ENCODE measurements at places on chromosomes 3 and 15.

DNA sequence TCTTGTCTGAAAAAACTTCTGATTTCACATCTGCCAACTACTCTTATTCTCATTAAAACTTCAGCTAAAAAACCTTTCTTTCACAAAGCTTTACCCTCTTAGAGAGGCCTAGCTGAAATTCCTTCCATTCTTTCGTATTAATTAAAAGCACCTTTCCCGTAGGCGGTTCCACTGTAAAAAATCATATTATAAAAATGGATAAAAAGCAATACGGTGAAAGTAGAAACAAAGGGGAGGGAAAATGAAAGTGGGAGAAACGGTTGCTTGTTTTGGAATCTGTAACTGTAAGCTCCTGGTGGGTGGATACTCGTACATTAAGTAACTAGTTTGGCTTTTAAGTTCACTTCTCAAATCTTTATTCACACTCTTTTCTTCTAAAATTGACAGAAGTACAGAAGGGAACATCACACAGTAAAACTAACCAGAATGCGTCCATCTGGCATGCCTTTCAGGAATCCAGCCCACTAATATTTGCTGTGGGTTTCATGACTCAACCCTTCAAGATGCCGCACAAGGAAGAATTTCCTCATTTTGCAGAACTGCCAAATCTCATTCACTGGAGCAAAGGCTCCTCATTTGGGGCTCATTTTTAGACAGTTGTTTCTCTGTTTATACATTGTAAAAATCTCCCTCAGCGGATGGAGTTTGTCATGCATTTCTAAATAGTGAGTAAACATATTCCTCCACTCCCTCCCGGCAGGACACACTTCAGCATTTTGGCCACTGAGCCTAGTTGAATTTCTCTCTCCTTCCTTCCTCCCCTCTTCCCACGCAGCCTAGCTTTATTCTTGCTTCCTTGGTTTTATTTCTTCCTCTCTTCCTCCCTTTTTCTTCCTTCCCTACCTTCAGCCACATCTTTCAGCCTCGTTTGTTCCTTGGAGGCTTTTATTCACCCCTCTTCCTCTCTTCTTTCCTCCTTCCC, 419.5 kb upstream of the NAALADL2 start:
- peak; percentile 97 for DNase-seq

DNA sequence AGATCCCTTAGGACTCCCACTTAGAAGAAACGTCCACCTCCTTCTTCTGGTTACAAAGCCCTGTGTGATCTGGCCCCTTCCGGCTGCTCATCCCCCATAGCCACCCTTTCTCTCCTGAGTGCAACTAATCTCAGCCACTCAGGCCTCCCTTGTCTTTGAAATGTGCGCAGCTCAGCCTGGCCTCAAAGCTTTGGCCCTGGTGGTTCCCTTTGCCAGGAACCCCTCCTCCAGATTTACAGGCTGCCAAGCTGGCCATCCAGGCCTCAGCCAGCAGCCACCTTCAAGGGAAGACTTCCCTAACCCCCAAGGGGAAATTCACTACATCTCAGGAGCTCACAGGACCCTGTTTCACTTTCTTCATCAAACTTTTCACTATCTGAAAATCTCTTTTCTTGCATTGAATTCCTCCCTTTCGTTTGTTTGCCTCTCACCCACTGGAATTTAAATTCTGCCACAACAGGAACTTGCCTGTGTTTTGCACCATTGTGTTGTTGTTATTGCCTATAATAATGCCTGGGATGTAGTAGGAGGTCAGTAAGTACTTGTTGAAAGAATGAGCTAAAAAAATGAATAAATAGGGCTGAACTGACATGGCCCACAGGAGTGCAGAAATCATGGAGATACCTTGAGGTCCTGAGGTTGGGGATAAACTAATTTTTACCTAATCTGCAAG, 109.5 kb upstream of the PFN2 start:
- no peak for DNase-seq

DNA sequence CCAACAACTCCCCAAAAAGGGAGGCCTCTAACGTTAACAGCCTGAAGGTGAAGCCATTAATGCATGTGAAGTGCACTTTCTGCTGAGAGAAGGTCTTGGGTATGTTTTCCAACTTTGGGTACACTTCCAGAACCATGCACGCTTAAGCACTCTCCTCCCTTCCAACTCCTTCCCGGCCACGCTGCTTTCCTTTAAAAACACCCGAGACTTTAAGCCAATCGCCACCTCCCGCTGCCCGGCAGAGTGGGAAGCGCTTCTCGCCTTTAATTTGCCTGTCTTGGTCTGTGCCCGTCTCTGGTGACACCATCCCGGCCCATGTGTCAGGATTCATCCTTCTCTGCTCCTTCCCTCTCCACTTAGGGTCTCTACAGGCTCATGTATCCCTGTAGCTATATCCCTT, 35.3 kb downstream of the ITGB5 start:
- DNase-seq, result no peak

DNA sequence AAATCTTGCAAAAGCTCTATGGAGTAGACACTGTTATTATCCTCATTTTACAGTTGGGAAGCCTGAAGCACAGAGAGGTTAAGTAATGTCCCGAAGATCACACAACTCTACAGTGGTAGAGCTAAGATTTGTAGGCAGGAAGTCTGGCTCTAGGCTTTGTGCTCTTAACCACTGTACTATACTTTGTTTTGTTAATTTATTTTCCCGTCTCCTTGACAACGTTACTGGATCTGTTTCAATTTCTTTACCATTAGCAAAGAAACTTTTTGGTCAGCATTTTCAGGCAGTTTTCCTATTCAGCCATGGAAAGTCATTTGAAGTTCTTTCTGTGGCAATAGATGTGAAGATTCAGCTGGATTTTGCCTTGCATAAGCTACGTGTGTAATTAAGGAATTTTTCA, 51.7 kb downstream of the OTOL1 start:
- peak; percentile 12 for DNase-seq

DNA sequence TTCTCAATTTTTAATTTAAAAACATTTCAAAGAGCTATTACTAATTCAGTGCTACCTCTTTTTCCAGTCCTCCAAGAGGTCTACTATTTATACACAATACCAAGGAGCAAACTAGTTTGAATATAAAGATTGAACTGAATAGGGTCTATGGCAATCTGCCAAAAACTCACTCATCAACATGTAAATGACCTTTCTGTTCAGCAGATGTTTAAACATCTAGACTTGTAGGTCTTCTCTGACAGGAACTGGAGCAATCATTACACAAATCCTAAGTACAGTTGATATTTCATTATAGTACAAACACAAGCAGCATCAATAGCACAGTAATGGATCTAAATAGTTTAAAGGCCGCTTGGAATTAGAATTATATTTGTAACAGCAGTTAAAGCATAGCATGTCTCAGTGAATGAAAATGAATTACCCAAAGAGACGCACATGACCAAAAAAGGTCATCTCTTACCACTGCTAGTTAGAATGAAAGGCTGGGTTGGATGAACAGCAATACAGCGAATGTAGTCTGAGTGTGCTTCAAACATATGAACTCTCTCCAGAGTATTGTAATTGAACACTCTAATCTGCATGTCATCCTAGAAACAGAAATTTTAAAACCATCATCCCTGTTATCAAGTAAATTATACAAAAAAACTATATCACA, 10.7 kb downstream of the COPB2 start:
- peak; percentile 9 for DNase-seq

DNA sequence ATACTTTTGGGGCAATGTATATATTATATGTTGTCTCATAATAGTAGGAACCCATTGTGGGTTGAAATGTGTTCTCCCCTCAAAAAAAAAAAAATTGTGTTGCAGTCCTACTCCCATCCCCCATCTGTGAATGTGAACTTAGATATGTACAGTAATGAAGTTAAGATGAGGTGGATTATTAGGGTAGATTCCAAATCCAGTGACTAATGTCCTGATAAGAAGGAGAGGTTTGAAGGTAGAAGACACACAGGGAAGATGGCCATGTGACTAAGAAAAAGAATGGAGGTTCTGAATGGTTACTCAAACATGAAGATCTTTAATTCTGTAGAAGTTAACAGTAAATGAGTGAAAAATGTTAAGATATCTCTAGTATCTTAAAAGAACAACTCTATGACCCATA, 3.0 kb upstream of the ATOSA start:
- no peak for DNase-seq

DNA sequence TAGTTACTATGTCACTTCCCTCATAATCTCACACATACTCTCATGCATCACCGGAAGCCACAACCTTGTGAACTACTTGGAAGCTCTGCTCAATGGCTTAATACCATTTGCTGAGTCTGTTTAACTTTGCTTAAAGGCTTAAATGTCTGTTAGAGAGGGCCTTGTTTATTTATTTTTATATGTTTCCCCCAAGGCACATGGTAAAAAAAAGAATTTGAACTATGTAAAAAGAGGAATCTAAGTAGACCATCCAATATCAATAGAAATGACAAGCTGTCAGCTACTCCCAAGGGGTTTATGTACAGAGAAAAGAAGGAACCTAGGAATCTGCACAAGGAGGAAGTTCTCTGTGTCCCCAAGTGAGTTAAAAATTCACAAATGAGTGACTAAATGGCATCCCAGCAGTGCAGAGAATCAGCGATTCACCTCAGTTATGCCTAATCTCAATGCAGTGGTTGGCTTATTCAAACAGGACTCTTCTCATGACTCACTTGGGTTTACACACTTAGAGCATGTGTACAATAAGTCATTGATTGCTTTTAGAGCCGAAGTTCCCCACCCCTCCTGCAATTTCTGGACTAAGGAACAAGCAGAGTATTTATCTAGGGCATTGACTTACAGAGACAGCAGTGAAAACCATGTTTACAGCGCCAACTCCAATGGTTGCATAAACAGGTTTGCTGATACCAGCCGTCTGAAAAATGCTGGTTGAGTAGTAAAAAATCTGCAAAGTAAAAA, 24.4 kb downstream of the SLC2A2 start:
- DNase-seq, result peak; percentile 45

- DNase-seq, result peak; percentile 41
Observed at GRCh38 chr3:20225769-20226168, 39.8 kb upstream of the SGO1 start.

- DNase-seq, result no peak
Observed at GRCh38 chr3:169815590-169816150, 3.0 kb upstream of the LRRC34 start.

DNA sequence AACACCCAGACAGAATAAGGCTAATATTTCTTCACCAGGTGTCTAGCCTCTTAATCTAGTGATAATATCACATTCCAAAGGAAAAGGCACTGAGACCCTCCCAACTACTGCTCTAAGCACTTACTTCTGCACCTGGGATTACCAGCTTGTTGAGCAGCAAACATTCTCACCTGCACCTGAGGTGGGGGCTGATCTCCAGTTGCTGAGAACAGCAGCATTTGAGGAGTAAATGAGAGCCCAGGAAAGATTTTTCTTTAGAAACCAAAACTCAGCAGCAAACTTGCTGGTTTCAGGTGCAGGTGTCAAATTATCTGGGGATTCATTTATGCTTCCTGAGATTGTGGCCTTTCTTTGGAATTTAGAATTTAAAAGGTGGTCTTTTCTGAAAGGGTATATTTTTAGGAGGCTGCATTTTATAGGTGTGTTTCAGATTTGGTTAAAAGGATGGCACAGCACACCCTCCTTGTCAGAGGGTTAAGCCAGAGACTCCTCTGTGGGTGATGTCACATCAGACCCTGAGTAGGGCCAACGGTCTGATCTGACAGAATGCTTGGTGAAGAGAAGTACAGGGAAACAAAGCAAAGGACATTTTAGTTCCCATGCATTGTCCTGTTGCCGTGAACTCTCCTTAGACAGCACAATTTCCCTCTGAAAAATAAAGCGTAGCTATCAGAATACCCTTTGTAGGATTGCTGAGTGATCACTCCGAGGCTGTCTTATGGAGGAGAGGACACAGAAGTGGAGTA, 411.0 kb upstream of the ATP11B start:
- DNase-seq, result no peak

GRCh38 chr15:58694641-58695398, 54.7 kb downstream of the ADAM10 start:
- no peak for DNase-seq

DNA sequence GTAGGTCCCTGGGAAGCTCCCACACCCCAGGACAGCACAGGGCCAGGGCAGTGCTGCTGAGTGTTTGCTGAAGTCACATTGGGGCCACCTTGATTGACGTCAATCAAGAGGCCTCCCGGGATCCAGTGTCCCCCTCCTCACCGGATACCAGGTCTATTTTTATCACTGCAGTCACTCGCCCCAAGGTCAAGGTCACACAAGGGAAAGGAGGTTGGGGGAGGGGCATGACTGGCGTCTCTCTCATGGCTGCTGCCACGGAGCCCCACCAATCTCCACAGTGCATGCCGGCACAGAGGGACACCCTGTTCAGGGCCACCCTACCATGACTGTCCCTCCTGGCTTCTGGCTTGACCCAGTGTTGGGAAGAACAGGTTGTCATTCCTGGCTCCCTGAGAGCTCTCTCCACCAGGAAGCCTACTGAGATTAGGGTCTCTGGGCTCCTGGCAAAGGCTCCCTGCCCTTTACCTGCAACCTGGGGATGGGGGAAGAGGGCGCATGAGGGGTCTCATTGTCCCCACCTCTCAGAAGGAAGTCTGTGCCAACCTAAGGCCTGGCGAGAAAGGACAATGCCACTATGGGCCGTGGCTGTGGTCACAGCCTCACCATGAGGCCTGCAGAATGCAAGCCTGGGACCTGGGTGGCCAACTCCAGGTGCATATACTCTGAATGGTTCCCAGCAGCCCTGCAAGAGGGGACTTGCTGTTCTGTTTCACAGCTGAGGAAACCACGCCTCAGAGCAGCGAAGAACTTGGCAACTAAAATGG, 1.5 kb downstream of the MYL3 start:
- no peak for DNase-seq
